ENCODE measurements at places on chromosomes 6 and 20.

DNA sequence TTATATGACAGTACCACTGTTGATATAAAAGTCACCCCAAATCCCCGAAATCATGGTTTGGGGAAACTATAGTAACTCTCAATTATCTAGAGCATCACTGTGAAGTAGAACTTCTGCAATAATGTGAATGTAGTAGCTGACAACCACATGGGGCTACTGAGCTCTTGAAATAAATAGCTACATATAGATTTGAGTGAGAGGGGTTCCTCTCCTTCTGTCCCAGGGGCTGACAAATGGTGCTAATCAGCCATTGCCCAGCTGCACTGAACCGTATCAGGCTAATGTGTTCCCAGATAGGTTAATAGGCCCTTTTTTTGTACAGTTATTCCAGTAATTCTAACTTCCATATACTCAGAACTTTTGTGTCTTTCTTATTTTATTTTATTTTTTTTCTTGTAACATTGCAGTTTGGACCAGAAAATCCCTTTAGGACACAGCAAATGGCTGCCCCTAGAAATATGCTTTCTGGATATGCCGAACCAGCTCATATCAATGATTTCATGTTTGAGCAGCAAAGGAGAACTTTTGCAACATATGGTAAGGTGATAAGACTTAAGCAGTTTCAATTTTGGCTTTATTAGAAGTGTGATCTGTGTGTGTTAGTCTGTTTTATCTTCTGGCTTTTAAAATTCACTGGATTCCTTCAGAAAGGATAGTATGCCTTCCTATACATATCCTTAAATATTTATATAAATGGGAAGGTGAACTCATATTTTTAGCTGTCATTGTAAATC is 21.1 kb downstream of the CDC40 start:
- DNase-seq = no peak

DNA sequence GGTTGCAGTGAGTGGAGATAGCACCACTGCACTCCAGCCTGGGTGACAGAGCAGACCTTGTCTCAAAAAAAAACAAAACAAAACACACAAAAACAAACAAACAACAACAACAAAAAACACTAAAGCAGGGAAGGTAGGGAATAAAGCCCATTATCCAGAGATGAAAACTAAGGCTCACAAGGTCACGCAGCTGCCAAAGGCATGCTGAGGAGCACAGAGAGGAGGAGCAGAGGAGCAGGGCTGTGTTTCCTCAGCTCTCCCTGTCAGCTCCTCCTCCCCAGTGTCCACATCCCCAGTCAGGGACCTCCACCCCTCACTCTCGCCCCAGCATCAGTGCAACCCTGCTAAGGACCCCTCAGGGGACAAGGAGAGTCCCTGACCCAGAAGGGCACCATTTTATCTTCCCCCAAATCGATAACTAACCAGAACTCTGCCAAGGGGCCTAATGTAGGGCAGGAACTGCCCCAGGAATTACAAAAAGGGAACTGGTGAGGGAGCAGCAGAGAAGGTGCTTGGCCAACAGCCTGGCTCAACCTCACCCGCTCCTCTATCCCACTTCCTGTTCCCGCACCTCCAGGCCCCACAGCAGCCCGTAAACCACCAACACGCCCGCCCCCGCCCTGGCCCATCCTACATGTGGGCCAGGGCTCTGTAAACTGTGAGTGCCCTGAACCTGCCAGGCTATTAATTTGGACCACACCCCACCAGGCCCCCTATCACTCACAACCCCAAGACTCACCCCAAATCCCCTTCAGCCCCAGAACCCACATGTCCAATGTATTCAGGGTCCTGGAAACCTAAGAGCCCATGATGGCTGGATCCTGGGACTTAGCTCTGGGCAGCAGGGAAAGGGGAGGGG is 9.0 kb downstream of the TEAD3 start:
- DNase-seq = no peak

GRCh38 chr6:96743496-96743895 is 93.8 kb downstream of the GPR63 start:
- DNase-seq = no peak

DNA sequence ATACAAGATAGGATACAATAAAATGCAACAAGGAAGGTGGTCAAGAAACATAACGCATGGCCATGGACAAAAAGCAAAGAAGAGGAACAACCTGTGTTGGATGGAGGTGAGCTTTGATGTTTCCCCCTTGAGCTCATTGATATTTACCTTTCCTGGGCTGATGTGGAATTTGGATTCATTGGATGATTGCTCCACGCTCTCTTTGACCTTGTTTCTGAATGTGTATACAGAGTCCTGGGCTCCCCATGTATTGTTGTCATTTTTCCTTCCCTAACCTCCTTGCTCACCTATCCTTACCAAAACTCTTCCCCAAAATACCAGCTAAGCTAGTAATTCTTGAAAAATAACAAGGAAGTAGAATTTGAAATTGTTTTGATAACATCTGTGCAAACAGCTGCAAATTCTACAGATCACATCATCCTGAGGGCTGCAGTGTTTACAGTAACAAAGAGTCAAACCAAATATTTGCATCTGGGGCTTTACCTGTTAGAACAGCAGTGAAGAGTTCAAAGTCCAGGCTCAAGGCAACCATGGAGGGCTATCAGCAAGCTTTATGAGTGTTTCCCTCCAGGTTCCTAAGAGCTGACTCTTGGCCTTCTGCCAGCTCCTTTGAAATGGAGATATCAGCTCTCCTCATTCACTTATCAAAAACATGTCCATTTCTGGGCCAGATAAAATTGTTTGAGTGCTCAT is 214.3 kb upstream of the MARCKS start:
- no peak for DNase-seq

DNA sequence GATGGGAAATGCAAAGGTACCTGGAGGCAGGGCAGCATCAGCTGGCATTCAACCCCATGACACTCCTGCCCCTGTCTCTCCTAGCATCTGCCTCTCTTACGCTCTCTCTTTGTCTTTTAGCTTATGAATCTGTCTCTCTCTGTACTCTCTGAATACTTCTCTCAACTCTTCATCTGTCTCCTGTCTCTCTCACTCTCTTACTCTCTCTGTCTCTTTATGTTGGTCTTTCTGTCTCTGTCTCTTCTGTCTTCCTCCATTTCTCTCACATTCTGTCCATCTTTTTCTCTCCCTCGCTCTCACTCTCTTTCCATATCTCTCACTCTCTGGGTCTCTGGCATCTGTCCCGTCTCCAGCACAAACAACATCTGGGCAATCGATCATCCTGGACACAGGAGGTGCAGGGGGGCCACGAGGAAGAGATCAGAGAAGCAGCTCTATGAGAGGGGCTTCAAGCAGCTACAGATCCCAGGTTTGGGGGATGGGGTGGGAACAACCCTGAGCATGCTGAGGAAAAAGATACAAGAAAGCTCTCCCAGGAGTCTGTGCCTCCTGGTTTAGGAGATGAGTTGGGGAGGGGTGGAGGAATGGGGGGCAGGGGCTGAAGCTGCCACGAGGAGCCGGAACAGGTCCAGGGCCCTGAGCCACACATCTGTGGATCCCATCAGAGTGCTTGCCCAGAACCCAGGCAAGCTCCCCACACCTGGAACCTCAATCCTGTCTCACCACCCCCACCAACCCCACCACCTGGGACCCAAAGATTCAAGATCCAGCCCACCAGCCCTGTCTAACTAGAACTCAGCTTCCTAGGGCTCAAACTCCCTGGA is 2.4 kb downstream of the COL11A2 start:
- DNase-seq = peak; percentile 60

DNA sequence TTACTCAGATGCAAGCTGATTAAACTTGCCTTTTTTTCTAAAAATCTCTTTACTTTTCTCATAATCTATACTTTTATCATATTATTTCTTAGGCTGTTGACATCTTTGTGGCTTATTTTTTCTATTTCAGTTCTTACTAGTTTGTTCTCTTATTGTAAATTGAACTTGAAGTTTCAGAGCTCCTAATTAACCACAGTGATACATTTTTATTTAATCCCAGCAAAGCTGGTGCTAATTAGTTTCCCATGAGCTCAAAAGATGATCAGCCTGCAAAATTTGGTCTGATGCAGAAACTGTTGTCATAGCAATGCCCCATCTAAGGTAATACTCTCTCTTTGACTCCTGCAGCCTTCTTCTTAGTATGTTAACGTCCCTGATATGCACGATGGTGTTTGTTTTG is 170.3 kb downstream of the FUT9 start:
- no peak for DNase-seq

DNA sequence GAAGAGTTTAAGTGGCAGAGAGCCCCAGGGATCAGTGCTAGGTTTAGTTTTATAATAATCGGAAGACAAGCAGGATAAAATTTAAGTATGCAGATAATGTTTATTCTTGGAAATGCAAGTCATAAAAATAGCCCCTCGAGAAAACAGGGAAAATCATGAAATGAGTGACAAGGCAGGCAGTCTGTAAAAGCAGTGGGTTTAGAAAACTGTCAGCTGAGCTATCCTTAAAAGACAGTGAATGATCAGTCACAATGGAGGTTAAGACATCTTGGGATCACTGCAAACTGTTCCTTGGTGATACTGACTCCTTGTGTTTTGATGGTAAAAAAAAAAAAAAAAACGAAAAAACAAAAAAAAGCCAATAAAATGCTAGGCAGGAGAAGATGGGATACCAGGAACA is 61.3 kb upstream of the BCLAF1 start:
- no peak for DNase-seq

GRCh38 chr20:37789408-37789807 is 95.6 kb downstream of the CTNNBL1 start:
- no peak for DNase-seq

DNA sequence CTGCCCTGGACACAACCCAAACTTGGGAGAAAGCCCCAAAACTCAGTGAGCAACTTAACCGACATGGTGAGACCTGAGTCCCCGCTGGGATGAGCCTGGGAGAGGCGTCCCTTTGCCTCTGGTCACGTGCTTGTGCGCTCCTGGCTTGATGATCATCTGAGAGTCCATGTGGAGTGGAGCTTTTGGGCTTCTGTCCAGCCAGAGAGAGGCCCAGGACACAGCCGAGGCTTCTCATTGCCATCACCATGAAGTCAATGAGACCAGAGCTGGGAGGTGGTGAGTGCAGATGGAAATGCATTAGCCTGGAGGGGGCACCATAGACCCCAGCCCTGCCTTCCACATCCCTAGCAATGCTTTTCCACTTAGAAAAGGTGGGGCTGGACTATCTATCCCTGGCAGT is 250.0 kb downstream of the SLC24A3 start:
- no peak for DNase-seq

DNA sequence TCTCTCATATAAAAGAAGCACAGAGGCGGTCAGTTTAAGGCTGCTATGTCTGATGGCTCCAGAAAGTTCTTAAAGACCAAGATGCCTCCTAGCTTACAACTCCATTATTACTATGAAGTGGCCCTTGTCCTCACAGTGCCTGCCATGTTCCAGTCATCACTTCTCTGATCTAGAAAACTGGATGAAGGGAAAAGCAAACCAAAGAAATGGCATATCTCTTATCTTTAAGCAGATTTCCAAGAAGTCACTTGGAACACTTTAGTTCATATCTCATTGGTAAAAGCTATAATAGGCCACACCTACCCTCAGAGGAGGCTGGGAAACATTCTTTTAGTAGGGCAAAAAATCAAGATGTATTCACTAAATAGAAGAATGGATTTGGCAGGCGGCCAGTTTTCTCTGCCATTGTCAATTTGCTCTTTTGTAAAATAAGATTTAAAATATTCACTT is 289.6 kb downstream of the TBC1D7 start:
- DNase-seq = no peak

DNA sequence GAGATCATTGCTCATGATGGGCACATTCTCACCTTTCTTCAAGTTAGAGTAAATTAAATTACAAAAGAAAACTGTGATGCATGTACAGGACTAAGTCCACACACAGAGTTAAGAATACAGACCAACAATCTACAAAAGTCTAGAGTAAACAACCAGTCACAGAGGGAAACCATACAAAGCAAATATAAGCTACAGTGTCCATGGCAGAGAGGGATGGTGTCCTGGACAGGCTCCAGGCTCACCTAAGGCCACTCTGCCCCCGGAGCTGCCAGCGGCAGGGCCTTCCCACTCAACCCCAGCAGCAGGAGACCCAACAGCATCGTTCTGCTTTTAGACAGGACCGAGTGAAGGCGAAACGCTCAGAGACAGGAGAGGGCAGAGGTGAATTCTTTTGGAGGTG is 16.0 kb downstream of the PDE10A start:
- no peak for DNase-seq

GRCh38 chr20:44398335-44398734 is 42.8 kb downstream of the HNF4A start:
- no peak for DNase-seq

DNA sequence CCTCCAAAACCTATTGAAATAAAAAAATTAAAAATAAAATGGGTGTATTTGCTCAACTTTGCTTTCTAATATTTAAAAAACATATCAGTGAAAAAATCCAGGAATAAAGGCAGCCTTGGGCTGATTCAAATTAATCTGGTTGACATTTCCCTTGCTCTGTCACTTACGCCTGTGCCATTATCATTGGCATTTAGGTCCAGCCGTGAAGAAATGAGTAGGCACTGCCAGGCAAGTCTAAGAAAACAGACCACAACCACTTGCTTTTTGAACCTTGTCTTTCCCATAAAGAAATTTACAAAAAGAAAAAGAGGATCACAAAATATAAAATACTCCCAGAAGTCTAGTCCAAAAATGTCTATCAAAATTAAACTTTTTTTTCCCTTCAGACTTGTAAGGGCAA is 59.2 kb upstream of the HBS1L start:
- no peak for DNase-seq
